ENCODE measurements at places on chromosomes 4 and X.

- DNase-seq: no peak
These were observed 1.8 kb downstream of the ZIC3 start for GRCh38 chrX:137567682-137568232.

GRCh38 chrX:76605390-76605789, 177.9 kb downstream of the MAGEE1 start:
- no peak for DNase-seq

DNA sequence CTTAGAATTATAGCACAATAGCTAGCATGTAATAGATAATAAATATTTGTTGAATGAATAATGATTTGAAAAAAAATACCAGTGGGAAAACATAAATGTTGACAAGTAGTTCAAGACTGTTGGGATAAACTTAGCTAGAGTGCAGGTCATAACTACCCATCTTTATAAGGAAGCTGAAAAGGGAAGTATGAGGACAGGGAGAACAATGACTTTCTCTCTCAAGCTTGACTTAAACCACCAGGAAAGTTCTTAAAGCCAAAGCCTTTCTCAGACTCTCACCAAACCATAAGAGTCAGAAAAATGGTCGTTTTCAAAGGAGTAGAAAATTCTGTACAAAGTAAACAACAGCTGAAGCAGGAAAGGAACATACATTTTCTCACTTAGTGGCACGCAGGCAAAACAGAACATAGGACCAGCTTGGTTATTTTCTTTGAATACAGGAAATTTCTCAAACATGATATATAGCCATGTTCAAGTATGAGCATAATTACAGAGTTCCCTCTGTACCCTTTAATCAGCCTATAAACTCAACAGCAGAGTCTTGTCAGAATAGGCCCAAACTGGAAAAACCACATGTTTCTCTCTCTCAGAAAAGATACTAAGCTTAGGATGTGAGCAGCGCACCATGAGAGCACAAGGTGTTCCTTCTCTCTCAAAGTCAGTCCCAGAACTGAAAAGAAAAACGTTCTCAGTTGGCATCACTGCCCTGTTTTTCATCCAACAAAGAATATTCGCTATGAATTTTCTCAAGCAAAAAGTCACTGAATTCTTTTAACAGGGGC, 28.7 kb downstream of the MAPK10 start:
- DNase-seq: no peak

DNA sequence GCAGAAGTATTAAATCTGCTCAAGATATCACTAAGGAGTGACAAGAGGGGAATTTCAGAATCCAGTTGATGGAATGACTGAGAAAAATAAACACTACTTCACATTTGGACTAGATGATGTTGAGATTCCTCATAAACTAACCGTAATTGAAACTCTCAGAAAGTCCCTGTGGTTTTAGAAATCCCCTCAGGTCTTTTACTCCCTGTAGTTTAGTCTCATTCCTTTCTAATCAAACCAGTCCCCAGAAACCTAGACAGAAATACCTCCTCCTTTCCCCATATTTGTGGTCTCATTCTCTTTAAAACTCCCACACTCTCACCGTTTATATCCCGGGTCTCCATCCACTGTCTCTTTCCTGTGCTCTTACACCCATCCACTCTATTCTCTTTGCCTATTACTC, 15.0 kb upstream of the TLR1 start:
- DNase-seq: no peak

DNA sequence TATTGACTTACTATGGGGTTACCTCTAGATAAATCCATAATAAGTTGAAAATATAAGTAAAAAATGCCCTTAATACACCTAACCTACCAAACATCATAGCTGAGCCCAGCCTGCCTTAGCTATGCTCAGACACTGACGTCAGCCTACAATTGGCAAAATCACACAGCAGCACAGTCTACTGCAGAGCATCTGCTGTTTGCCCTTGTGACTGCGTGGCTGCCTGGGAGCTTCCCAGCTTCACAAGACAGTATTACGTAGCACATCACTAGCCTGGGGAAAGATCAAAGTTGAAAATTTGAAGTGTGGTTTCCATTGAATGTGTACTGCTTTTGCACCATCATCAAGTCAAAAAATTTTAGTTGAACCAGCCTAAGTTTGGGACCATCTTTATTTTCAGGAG, 8.8 kb downstream of the HTT-AS start:
- DNase-seq: no peak

DNA sequence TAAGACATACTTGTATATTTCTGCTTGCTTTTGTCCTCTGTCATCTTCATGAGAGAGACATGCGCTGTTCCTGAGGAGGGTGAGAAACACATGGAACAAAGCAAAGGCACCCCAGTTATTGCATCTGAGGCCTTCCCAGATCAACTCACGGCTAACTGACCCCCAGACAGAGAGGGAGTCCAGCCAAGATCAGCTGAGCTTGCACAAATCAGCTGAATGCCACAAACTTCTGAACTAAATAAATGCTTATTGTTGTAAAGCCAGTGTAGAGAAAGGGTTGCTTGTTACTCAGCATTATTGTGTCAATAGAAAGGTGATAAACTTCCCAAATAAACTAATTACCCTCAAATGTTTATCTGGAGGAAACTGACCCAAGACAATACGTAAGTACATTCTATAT, 163.8 kb downstream of the BTC start:
- no peak for DNase-seq

DNA sequence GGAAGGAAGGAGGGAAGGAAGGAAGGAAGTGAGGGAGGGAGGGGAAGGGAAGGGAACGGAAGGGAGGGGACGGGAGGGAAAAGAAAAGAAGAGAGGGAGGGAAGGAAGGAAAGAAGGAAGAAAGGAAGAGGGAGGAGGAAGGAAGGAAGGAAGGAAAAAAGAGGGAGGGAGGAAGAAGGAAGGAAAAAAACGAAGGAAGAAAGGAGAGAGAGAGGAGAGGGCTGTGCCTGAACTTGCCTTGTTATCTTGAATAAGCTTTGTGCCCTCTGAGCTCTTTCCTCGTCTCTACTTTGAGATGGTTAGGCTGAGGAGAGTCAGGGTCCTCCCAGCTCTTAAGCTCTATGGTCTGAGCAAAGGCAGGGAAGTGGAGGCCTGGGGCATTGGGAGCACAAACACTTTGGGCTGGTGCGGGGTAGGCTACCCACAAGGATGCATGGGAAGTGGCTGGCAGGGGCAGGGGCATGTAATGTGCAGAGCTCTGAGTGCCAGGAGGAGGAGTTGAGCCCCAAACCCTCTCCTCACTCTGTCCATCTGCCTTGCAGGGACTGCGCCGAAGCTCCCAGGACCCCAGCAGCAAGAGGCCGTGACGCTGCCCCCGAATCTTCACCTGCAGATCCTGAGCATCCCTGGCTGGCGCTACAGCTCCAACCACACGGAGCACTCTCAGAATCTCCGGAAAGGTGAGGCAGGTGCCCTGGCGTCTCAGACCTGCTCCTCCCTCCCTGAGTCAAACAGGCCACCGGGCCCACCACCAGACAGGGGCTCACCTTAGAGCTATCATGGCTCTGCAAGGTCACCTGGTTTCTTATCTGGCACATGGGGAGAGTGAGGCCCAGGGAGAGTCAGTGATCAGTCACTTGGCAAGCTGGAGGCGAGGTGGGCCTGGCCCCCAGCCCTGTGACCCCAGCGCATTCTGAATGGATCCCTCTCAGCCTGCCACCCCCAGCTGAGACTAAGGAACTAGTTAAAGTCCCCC, 26.5 kb upstream of the MRFAP1 start:
- DNase-seq: no peak

DNA sequence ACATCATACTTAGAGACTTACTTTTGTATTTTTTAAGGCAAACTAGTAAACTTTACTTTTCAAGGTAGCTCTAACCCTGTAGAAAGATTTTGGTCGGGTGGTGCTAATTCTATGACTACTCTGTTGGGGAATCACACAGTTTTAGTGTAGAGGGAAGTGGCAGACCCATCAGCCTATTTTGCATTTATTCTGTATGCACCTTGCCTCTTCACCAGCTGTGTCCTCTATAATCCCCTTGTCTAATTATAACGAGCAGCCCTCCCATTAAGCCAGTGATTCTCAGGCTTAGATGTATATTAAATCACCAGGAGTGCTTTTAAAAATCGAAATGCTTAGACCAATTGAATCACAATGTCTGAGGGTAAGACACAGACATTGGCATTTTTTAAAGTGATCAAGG, 78.1 kb downstream of the GALNT7 start:
- no peak for DNase-seq

- peak; percentile 26 for DNase-seq
These were observed 608 bp downstream of the TAF1 start for GRCh38 chrX:71366674-71367256.

- no peak for DNase-seq
These were observed 133.0 kb upstream of the HTR2C start for GRCh38 chrX:114450911-114451310.

Data from MM.1S (cell line).